ENCODE measurements at places on chromosomes 13 and 19.

- no peak for DNase-seq
These were observed 70.6 kb downstream of the C13orf42 start for GRCh38 chr13:51040431-51040830.

- no peak for DNase-seq
These were observed 70.7 kb upstream of the GTF3A start for GRCh38 chr13:27353708-27354107.

DNA sequence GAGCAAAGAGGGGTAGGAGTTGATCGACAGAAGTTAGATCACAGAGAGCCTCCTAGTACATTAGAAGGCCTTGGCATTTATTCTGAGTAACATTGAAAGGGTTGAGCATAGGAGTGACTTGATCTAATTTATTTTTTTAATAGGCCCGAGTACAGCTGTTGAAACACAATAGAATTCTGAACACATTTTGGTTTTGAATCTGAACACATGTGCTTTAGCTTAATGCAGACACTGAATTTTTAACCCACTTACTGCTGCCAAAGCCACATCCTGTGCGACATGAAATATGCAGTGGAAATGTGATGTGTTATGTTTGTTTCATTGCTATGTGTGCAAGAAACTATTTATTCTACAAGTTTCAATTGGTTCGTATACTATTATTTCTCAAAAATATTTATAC, 1505.9 kb downstream of the PCDH9 start:
- DNase-seq: no peak

GRCh38 chr19:55712804-55713631, 25.2 kb downstream of the NLRP9 start:
- DNase-seq: no peak

DNA sequence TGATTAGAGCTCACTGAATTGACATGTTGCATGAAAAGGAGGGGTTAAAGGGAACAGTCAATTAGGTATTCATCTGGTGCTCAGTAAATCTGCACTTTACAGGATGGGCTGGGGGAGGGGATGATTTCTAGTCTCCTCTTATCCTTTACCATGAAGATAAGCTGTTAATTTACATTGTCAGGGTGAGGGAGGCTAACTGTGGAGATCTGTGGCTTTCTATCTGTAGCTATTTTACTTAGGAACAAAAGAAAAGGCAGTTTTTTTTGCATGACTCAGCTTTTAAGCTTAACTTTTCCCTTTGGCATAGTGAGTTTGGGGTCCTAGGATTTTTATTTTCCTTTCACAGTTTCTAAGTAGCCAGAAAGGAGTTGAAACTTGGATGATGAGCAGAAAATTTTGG, 253.3 kb downstream of the LMO7 start:
- no peak for DNase-seq
